ENCODE measurements at places on chromosomes 12 and 14.

GRCh38 chr12:51809193-51809592 lies 39.3 kb downstream of the FIGNL2 start:
- DNase-seq = no peak

- DNase-seq = no peak
Measured at GRCh38 chr12:1972260-1972659, 32.0 kb downstream of the DCP1B start.

DNA sequence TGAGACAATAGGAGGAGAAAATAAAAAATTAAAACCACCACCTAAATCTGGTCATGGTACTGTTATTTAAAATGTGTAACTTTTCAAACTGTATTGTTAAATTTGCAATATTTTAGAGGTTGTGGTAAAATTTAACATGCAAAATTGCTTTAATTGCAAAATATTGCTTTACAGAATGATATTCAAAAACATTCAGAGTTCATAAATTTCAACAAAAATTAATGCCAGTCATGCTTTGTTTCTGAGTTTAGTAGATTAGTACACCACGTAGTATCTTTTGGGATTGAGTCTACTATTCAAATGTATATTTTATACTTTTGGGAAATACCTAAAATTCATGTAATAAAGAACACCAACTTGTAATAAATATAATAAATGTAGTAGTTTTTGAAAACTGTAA lies 18.3 kb downstream of the ETFRF1 start:
- DNase-seq = no peak

DNA sequence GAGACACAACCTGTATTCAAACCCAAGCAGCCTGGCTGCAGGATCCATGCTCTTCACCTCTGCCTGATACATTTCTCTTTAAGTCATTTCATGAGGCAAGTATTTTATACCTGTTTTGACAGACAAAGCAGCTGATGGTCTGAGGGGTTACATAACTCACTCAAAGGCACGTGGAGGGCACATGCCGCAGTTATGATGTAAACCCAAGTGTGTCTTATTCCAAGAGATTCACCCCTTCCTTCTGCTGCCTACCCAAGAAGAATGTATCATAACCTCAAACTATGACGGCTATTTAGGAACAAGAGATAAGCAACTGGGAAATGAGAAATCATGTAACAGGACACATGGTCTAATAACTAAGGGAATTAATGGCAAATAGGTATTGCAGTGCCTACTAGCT lies 329.8 kb upstream of the TMPO start:
- DNase-seq = no peak

DNA sequence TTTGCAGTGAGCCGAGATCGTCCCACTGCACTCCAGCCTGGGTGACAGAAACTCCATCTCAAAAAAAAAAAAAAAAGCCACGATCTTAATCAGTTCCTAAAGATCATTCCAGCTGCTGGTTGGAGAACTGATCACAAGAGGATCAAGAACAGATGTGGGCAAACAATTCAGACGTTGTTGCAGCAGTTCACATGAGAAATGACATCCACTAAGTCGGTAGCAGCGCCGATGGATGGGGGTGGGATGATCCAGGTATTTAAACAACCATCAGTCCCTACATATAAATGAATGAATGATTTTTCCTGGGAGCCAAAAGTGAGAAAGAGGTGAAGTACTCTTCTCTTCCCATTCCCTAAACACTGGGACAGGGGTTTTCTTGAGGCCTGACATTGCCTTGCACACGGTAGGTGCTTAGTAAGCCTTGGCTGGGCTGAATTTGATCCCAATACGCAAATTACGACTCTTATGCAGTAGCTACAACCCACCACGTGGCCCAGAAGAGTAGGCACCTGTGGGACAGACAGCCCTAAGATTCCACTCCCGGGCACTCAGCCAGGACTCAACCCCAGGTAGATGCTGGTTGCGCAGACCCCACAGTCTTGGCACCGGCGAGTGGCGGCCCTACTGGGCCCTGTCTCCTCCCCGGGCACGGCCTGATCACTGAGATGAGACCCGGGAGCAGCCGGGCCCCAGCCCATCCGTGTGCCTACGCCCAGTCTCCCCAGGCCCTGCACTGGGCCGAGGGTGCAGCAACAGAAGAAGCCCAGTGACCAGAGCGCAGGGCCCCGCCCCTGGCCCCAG lies 565 bp downstream of the SPRYD3 start:
- no peak for DNase-seq

GRCh38 chr14:44317441-44317746 lies 189.7 kb downstream of the FSCB start:
- no peak for DNase-seq

- DNase-seq = no peak
Measured at GRCh38 chr12:64736771-64737170, 22.4 kb downstream of the GNS start.

GRCh38 chr12:110531741-110532333 lies 29.7 kb downstream of the RAD9B start:
- no peak for DNase-seq

All from left ventricle myocardium superior (tissue), 1 donor.